ENCODE measurements at places on chromosomes 4 and X.

DNA sequence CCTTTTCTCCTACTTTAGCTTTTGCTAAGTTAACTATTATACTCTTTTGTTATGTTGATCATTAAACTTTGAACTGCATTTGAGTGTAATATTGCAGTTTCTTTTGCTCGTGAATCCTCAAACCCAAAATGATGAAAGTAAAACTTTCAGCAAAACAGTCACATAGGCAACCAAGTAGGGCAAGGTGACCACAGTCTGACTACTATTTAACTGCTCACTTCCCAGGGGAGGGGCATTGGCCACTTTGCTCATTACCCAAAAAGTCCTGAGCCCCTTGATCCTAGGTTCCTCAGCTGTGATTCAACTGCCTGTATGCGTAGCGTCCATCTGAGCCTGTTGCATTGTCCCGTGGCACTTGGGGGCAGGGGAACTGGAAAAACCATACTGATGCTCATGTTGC is 17.0 kb downstream of the RBMX2 start:
- DNase-seq, result no peak

DNA sequence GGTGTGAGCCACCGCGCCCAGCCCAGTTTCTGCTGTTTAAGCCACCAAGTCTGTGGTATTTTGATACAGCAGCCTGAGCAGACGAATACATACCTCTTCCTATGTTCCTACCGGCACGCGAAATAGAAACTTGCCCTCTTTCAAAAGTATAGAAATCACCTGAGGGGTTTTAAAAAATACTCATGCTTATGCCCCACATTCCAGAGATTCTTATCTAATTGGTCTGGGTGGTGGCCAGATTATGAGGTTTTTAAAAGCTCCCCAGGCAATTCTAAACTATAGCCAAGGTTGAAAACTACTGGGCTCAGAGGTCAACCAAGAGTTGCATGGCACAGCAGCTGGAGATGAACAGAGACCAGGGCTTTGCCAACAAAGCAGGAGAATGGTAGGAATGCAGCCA is 24.9 kb upstream of the HUWE1 start:
- no peak for DNase-seq

DNA sequence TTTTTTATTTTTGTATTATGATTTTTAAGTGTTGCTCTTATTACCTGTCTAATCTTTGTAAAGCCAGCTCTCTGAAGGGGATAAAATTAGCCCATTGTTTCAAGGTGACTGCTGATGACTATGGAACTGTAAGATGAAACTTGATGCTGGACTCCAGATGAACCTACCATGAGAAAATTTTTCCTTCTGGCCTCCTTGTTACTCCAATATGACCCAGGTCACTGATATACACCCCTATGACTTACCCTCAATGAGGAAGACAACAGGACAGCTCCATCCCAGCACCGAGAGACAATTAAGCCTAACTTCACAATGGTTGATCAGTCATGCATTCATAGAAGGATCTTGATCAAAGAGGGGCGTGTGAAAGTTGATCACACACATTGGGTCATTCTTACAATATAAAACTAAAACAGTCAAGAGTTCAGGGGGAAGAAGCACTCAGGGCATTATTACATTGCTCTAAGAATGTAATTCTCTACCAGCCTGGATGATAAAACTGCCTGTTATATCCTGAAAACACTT is 230.8 kb upstream of the AGTR2 start:
- no peak for DNase-seq

GRCh38 chr4:173485164-173485563 is 44.9 kb downstream of the HAND2 start:
- no peak for DNase-seq

GRCh38 chr4:176925962-176926361 is 133.2 kb upstream of the VEGFC start:
- no peak for DNase-seq

DNA sequence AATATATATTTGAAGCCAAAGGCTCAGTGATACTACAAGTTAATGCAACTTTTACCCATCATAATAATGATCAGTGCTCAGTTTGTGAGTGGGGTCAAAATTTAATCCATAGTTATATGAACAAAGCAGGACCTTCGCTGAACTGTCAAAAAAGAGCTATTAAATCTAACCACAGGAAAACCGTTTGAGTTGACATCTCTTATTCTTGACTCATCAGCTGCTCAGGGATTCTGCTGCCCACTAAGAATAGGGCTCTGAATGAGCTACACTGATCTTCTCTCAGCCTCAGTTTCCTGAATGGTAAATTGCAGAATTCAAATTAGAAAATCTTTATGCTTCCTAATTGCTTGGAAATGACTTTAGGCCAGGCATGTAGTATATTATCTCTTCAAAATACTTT is 44.9 kb upstream of the NAP1L5 start:
- DNase-seq, result no peak
